ENCODE measurements at places on chromosomes 2 and 18.

GRCh38 chr2:162217598-162217997, 25.6 kb downstream of the FAP start:
- no peak for DNase-seq

GRCh38 chr18:35890323-35890722, 82.2 kb upstream of the RMP24 start:
- DNase-seq = no peak

DNA sequence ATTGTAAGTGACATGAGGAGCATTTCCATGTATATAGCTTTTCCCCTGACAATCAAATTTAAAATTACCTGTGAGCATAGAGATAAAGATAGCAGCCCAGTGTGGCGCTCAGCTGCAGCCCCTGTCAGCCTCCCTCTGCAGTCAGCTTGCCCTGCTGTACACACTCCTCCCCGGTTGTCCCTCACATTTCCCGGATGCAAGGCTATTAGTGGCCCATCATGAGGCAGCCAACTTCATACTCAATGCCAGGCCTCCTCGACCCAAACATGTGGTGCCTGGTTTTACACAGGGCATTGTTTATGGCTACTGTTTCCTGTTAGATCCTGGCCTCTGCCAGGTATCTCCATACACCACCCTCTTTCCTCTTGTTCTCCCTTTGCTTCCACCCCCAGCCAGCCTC, 116.1 kb upstream of the SH3BP4 start:
- no peak for DNase-seq

GRCh38 chr2:216391401-216391800, 19.1 kb upstream of the MARCHF4 start:
- no peak for DNase-seq

- DNase-seq = no peak
These were observed 303.1 kb downstream of the PTPRM start for GRCh38 chr18:7870266-7870665.

- DNase-seq = no peak
These were observed at the start of gene FNDC4 for GRCh38 chr2:27494944-27495554. Gene FNDC4 (minus strand): TSS chr2:27495200. CDS start chr2:27494679, 521 bp downstream.

DNA sequence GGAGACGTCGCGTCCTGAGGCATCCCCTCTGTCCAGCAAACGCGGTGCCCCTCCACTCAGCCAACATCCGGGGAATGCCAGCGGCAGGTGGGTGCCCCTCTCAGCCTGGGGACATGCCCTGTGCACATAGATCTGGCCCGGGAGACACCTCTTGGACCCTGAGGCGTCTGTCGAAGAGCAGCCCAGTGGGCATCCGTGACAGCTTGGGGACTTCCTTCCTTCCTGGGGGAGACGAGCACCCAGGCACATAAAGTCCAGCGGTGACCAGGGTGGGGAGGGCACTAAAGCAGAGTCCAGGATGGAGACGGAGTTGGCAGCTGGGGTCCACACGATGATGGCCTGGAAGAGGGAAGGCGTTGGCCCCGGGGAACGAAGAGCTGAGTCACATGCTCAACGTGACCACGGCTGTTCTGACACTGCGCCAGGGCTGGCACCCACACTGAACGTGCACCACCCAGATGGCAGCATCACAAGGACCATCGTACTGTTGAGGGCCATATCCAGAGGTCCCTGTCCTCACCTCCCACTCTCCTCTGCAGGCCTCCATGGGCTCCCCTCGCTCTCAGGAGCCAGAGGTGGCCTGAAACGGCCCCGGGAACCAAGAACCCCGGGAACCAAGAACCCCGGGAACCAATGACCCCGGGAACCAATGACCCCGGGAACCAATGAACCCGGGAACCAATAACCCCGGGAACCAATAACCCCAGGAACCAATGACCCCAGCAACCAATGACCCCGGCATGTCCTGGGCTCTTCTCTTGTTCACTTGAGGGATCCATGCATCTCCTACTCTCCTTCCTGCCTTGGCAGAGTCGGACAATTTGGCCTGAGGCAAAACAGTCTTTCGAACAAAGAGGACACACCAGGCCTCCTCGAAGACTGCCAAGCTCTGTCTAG, 22.6 kb downstream of the HDAC4 start:
- DNase-seq = no peak

- peak; percentile 43 for DNase-seq
These were observed 130.4 kb downstream of the COL4A4 start for GRCh38 chr2:227033471-227034148.

GRCh38 chr2:151855111-151855510, 26.9 kb upstream of the ARL5A start:
- DNase-seq = no peak

DNA sequence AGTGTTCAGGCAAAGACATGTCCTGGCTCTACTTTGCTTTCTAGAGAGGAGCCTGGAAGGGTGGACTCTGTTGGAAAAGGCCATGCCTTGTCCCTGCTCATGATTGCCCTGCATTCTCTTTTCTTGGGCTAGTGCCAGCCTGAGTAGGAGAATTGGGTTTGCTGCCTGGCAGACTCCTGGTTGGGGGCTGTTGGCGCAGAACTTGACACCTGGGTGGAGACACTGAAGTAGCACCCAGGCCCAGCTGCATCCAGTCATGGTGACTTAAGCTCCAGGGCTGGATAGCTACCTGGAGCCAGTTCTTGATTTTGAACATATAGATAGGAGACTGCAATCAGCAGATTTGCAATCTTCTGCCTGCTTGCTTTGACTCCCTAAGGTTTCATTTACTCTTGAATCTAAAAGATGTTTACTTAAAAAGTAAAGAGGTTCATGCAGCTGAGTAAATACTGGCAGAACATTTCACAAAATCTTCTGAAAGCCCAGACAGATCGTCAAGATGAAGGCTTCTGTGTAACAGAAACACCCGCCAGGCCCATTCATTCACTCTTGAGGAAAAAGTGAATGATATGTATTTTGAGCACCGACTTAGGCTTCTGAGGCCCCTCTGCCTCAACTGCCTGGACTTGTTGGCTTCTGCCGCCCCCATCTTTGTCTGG, 38.0 kb upstream of the YWHAQ start:
- DNase-seq = no peak

DNA sequence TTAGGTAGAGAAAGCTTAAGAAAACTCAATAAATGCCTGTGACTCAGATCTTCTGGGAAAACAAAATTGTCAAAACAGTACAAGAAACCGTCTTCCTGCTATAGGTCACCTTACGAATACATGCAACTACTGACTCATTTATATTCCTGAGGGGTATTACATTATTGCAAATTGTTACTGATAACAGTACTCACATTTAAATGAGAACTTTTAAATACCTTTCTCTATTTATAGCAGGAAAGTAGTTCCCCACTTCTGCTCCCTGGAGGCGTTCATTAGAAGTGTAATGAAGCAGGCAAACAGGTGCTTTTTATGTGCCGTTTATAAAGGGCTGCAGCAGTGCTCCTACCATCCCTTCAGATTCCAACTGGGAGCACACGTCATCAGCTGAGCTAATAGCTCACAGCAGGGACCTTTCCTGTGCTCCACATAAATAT, 65.1 kb upstream of the RPRM start:
- DNase-seq = no peak

GRCh38 chr2:216346781-216347180, 25.5 kb downstream of the MARCHF4 start:
- no peak for DNase-seq

DNA sequence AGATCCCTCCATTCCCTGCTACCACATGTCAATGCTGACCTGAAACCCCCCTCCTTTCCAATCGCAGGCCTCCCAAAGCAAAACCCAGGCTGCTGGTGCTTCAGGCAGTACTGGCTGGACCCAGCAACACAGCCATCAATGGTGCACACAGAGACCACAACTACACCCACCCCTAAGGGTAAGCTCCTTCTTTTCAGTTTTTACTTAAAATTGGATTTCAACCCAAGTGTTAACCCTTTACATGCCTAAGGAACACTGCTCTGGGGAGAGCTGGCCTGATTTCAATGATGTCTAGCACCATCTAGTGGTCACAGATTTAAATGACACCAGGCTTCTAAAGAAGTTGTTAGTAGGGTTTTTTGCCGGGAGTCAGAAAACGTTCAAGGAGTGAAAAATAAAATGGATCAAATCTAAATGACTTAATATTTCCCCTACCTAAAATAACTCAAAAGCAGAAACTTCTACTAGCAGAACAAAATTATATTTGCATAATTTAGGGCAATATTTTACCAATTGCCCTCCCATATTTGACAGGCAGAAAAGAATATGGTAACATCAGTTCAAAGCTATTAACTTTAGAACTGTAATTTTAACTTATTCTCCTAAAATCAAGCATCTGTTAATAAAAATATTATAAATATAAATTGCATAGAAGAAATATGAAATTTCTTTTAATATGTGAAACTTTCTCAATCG, 24.6 kb downstream of the FECH start:
- peak; percentile 72 for DNase-seq

- no peak for DNase-seq
These were observed 60.3 kb downstream of the LONRF2 start for GRCh38 chr2:100262046-100262445.

GRCh38 chr2:71844967-71845366, 302.7 kb downstream of the CYP26B1 start:
- no peak for DNase-seq

DNA sequence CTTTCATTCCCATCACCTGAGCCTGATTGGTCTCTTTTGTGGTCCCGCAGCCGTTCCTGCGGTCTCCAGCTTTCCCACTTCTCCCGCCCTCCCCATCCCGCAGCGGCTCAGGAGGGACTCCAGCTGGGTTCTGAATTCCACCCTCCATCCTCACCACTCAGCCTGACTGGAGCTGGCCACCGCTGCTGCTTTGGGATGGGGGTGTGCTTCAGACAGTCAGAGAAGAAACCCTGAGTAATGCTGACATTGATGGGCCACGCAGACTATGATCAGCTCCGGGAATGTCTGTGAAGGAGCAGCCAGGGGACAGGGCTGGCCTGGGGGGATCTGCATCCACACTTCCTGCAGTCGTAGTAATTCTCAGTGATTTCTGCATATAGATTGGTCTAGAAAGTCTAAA, 45.9 kb upstream of the TXNDC2 start:
- no peak for DNase-seq

GRCh38 chr2:232634206-232635150, 1.1 kb downstream of the EFHD1 start:
- no peak for DNase-seq

DNA sequence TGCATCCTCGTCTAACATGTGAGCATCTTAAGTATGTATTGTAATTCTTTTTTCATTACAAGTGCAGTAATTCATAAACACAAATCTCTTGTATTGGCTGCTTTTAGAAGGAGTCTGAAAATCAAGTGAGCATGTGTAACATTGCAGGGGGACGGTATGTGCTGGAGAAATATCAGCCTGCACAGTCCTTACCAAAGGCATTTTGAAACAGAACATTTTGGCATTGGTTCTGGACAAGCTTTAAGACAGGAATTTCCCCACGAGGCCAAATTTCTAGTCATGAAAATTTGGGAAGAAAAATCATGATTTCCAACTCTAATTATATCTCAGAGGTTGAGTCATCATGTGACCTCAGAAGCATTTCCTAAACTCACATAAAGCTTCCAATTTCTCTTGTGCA, 24.7 kb upstream of the NRP2 start:
- no peak for DNase-seq

DNA sequence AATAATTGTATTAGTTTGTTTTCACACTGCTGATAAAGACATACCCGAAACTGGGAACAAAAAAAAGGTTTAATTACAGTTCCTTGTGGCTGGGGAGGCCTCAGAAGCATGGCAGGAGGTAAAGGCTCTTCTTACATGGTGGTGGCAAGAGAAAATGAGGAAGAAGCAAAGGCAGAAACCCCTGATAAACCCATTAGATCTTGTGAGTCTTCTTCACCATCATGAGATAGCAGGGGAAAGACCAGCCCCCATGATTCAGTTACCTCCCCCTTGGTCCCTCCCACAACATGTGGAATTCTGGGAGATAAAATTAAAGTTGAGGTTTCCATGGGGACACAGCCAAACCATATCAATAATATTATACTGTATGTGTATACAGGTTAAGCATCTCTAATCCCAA, 73.3 kb upstream of the CABLES1 start:
- DNase-seq = no peak

- no peak for DNase-seq
These were observed 359.5 kb upstream of the RGPD4 start for GRCh38 chr2:107466984-107467773.

- no peak for DNase-seq
These were observed 73.5 kb upstream of the CCDC150 start for GRCh38 chr2:196565982-196566381.

DNA sequence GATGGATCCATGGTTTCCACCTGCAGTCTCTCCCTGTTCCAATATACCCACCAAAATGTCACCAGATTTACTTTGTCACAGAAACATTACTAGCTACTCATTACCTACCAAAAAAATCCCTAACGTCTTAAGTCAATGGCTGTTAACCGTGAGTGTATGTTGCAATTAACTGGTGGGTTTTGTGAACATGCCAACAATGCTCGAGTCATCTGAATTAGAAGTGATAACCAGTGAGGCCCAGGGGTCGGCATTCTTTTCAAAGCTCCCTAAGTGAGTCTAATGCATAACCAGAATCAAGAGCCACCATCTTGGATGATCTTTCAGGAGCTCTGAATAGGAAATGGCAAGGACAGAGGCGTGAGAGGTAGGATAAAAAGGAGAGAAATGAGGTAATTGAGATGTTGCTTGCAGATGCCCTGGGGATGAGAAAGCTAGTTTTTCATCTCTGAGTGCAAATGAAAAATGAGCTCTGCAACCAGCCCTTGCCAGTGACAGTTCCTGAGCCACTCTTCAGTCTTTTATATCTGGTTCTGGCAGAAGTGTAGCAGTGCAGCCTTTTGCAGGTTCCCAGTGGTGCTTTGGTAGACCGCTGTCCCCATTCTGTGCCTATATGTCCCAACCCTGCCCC, 130.0 kb upstream of the RND3 start:
- DNase-seq = no peak

GRCh38 chr2:66580166-66581049, 145.5 kb downstream of the MEIS1 start:
- no peak for DNase-seq

DNA sequence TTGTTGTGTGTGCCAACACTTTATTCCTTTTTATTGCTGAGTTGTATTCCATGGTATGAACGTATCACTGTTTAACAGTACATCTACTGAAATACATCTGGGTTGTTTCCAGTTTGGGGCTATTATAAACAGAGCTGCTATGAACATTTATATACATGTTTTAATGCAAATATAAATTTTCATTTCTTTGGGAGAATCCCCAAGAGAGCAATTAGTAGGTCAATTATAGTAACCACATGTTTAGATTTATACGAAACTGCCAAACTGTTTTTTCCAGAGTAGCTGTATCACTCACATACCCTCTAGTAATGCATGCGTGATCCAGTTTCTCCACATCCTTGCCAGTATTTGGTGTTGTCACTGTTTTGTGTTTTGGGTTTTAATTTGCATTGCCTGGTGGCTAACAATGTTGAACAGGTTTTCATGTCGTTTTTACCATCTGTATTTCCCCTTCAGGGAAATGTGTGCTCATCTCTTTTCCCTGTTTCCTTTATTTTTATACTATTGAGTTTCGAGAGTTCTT, 81.0 kb downstream of the TMEM131 start:
- no peak for DNase-seq

GRCh38 chr2:44543773-44544725, 182.3 kb downstream of the CAMKMT start:
- no peak for DNase-seq

Measured in hematopoietic multipotent progenitor cell treated with erythropoietin and hydrocortisone succinate and interleukin-3 and kit ligand, for 8 days (in vitro differentiated cells).